ENCODE measurements at places on chromosomes 12 and 14. TPM values are rescaled to one million over a fixed set of nuclear protein-coding genes. Genes with fewer than 3 reads are reported as not detected.

Gene OR4K5
- not detected for total RNA-seq

DNA sequence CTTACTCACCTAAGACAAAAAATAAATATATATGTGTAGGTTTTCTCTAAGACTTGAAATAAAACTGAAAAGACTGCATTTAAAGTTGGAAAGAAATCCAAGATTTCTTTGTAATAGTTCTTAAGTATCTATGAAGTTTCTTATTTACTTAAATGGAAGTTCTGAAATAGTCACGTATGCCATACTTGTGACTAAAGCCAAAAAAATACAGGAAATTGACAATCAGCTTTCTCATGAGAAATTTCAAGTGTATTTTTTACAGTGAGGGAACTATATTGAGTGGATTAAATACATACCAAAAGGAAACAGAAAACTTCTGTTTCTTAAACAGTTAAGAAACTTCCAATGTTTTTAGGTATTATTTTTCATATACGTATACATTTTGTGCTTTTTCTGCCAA is 188.1 kb downstream of the DPY19L2 start:
- peak; percentile 17 for DNase-seq

Gene RNASE3
- not detected for total RNA-seq

- no peak for DNase-seq
Observed at GRCh38 chr12:115166698-115167315, 482.8 kb upstream of the TBX3 start.

Gene TSFM
- 17.9 TPM for total RNA-seq

Gene TCL1A
- total RNA-seq: not detected

GRCh38 chr14:51455041-51455835 is 196.5 kb upstream of the FRMD6 start:
- DNase-seq: no peak

DNA sequence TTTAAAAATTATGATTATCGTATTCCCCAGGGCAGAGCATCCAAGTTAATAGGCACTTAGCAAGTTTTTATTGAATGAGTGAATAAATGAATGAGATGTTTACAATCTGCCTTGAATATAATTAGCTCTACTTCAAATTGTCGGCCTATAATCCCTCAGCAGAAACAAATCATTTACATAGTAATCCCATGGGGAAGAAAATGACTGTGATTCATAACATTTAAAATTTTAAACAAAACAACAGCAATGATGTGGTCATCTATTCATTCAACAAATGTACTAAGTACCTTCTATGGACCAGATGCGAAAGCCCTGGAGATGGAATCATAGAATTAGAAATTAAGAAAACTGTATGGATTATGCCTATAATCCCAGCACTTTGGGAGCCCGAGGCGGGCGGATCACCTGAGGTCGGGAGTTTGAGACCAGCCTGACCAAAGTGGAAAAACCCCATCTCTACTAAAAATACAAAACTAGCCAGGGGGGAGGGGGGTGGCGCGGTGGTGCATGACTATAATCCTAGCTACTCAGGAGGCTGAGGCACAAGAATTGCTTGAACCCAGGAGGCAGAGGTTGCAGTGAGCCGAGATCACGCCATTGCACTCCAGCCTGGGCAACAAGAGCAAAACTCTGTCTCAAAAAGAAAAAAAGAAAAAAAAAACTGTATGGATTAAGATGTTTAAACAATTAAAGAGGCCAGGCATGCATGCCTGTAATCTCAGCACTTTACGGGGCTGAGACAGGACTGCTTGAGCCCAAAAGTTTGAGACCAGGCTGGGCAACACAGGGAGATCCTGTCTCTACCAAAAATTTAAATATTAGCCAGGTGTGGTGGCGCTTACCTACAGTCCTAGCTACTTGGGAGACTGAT is 17.7 kb upstream of the MDM2 start:
- DNase-seq: no peak

Gene B3GNT4
- total RNA-seq: 0.53 TPM

DNA sequence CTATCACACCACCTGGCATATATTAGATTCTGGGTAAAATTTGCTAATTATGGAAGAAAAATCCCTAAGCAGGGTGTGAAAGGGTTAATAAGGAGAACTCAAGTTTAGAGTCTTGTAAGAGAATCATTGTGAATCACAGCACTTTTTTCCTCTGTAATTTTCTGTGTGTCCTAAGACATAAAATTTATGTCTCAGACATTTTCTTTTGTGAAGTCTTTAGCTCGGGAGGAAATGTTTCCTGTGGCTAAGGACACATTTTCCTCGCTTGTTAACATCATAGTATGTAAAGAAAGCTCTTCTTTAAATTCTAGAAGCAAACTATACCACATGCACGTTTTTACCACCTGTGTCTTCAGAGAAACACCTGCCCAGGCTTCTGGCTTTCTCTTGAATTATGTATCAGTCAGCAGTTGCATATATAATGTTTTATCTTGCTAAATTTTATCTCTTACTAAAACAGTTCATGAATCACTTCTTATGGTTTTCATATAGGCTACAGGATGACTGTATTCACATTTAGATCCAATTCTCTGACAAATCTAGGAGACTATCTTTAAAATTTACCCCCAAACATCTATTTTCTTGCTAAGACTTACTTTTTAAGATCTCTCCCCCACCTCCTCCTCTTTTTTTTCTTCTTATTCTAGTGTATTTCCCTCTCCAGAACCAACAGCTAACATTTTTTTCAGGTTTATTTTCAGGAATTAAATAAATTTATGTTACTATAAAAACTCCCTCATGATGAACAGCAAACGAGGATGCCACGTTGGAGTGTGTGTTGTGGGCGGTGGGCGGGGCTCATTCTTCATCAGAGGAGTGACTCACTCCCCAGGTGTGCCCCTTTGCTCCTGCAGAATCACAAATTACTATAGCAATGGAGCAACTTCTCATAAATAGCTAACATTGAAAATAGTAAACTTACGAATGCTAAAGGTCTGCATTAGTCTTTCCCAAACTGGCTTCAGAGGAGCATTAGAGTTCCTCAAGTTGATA is 11.6 kb upstream of the CSRP2 start:
- DNase-seq: peak; percentile 74
